ENCODE measurements at places on chromosomes 2 and 18.

GRCh38 chr2:148338541-148338940 lies 306.0 kb upstream of the EPC2 start:
- peak; percentile 62 for DNase-seq

- no peak for DNase-seq
Measured at GRCh38 chr18:24018299-24018886, 3.8 kb downstream of the TTC39C start.

- no peak for DNase-seq
Measured at GRCh38 chr2:218981390-218981880, 3.5 kb downstream of the FEV start.

GRCh38 chr18:57218281-57218680 lies 71.4 kb downstream of the BOD1L2 start:
- no peak for DNase-seq

- peak; percentile 63 for DNase-seq
Measured at GRCh38 chr2:12856934-12857601, 140.3 kb downstream of the TRIB2 start.

- peak; percentile 92 for DNase-seq
Measured at GRCh38 chr2:54103454-54104314, 11.7 kb upstream of the ACYP2 start.

All from foreskin fibroblast (primary cell).